Stromal cell of bone marrow (primary cell): ENCODE measurements at places on chromosomes 6 and 20.

- no peak for DNase-seq
These were observed 358.2 kb downstream of the PLCB1 start for GRCh38 chr20:8490076-8490830.

DNA sequence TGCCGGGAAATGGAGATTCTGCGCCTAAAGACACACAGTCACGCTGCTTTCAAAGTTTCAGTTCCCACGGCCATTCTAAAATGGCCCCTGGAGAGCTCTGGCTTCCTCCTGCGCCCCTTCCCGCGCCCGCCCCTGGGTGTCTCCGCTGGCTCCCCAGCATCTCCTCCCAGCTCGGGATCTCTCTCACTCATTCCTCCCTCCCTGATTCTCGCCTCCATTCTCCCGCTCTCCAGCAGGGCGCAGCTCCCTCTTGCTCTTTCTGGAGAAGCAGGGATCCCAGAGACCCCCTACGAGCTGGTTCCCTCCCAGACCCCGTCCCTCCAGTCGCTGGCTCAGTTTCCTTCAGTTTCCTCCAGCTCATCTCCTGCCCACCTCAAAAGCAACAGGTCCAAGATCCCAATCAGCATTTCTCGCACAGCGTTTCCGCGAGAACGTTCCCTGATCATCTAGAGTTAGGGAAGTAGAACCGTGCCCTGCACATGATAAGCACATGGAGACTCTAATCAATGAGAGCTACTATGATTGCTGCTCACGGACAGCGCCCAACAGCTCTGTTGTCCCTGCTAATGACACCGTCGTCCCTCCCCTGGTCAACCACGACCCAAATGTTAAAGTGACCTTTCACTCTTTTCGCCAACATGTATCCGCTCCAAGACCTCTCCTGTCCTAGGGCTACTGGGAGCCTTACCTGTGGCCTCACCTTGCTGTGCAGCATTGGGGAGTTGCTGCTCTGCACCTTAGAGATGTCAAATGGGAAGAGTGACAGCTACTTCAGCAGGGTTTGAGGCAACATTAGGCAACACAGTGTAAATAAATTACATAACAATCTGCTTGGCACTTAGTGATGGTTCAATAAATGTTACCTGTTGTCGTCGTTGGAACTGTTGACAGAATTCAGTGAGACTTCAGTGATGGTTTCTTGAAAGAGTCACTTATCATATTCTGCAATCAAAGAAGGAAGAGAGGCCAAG lies 218.5 kb upstream of the QKI start:
- DNase-seq: no peak

GRCh38 chr6:146767632-146768031 lies 168.9 kb downstream of the ADGB start:
- no peak for DNase-seq

DNA sequence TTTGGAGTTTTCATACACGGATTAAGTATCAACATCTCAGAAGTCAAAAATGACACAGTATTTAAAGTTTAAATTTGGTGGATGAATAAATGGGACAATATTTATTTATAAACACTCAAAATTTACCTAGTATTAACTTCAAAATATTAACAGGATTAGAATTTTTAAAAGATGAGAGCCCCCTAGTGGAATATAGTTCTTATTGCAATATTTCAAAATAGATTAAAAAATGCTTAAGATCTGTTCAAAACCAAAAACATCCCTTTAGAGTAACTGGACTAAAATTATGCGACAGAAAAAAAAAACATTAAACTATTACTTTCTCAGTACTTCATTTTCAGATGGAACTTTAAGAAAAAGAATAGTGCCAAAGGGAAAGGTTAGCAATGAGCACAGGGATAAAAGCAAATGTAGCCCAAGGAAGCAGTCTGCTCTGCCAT lies 56.6 kb downstream of the SNX14 start:
- DNase-seq: no peak

DNA sequence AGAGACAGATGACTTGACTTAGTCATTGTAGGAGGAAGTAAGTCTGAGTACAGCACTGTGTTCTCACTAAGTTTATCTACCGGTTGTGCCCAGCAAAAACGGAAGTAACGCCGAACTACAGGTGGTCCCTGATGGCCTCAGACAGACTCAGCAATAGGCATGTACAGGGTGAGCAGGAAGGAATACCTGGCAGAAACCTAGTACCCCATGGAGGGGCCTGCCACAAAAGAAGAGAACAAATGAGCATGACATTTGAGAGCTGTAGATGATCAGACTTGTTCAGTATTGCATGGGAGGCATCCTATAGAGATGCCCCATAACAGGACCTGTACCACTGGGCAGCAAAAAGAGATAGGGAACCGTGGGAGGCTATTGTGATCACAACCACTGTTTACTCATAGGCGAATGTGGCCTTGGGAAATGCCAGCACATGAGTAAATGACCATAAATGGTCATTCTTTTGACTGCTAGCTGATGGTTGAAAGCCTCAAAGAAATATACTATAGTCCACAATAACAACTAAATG lies 106.4 kb upstream of the TAB2 start:
- DNase-seq: no peak

DNA sequence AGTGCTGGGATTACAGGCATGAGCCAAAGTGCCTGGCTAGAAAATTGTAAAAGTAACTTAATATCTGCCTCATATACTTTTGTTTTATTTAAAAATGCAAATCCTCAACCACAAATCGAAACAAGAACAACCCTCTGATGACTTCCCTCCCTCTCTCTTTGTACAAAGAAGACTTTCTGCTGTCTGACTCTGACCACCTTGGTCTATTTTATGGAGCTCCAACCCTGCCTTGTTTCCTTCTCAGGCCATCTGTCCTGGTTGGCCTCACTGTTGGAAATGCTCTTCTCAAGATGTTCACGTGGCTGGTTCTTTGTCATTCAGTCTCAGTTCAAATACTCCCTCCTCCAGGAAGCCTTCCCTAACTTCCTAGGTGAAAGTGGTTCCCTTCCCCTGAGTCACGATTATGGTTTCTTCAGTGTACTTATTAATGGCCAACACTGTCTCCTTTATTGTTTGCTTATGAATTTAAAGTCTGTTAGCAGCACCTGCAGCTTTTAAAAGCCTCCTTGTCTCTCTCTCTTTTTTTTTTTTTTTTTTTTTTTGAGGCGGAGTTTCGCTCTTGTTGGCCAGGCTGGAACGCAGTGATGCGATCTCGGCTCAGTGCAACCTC lies 151.5 kb upstream of the SALL4 start:
- no peak for DNase-seq

GRCh38 chr20:45496166-45496565 lies 19.3 kb downstream of the SPINT3 start:
- no peak for DNase-seq

GRCh38 chr6:971981-972640 lies 279.2 kb upstream of the EXOC2 start:
- peak; percentile 66 for DNase-seq

- no peak for DNase-seq
These were observed 19.7 kb downstream of the NDRG3 start for GRCh38 chr20:36726168-36726567.

GRCh38 chr20:47886454-47887041 lies 101.3 kb upstream of the SULF2 start:
- no peak for DNase-seq

GRCh38 chr20:50438986-50439407 lies 71.2 kb upstream of the PTPN1 start:
- DNase-seq: peak; percentile 50

- peak; percentile 53 for DNase-seq
These were observed 78.8 kb downstream of the CDS2 start for GRCh38 chr20:5205348-5206210.

- no peak for DNase-seq
These were observed 37.7 kb upstream of the ADIG start for GRCh38 chr20:38543014-38543906.

- no peak for DNase-seq
These were observed 805.8 kb upstream of the GJE1 start for GRCh38 chr6:141326925-141327324.

GRCh38 chr6:129236001-129236517 lies 353.1 kb downstream of the LAMA2 start:
- no peak for DNase-seq

- DNase-seq: no peak
These were observed 191.8 kb downstream of the SYNDIG1 start for GRCh38 chr20:24661255-24661654.

DNA sequence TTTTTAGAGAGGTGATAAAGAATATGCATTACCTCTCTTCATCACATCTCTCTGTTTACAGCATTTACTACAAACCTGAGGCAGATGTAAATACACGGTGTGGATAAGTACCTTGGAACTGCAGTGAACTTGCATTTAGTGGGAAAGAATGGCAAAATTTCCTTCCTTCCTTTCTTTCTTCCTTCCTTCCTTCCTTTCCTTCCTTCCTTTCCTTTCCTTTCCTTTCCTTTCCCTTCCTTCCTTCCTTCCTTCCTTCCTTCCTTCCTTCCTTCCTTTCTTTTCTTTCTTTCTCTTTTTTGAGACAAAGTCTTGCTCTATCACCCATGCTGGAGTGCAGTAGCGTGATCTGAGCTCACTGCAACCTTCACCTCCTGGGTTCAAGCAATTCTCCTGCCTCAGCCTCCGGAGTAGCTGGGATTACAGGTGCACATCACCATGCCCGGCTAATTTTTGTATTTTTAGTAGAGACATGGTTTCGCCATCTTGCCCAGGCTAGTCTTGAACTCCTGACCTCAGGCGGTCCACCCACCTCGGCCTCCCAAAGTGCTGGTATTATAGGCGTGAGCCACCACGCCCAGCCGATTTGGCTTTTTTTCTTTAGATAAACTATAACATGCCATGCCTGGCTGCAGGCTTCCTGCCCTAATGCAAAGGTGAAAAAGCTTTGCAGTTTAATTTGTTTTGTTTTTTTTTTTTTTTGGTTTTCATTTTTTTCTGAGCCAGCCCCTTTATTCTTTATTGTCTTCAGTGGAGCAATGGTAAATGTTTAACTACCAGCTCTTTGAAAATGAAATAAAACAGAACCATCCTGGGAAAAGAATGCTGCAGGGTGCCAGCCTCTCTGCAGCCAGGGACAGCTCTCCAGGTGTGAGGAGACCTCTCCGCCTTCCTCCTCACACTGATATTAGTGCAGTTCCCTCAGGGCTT lies 64.2 kb upstream of the NEDD9 start:
- no peak for DNase-seq

GRCh38 chr20:53869466-53870258 lies 200.7 kb downstream of the BCAS1 start:
- DNase-seq: peak; percentile 67

GRCh38 chr20:60295214-60295613 lies 337.0 kb downstream of the CDH26 start:
- DNase-seq: no peak

- DNase-seq: no peak
These were observed 482.5 kb downstream of the C6orf118 start for GRCh38 chr6:164826831-164827468.

- DNase-seq: no peak
These were observed 192.8 kb downstream of the CLIC5 start for GRCh38 chr6:45822873-45823272.

- peak; percentile 36 for DNase-seq
These were observed 2.0 kb downstream of the EDEM2 start for GRCh38 chr20:35145141-35145564.

DNA sequence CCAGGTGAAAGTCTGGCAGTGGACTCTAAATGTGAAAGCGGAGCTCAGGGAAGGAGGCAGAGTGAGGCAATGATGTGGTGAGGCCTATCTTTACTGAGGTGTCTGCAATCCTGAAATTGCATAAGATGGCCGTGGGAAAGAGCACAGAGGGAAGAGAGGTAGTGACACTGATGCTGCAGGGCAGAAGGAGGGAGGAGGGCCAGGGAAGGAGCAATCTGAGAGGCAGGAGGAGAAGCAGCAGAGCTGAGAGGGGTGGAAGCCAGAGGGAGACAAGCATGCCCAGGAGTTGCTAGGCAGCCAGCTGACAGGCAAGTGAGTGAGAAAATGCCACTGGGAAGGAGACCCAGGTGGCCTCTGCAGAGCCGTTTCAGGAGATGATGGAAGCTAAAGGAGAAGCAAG lies 97.4 kb upstream of the CNR1 start:
- no peak for DNase-seq

- no peak for DNase-seq
These were observed 527.1 kb downstream of the QKI start for GRCh38 chr6:163941624-163941976.

- DNase-seq: no peak
These were observed 17.5 kb upstream of the DSP start for GRCh38 chr6:7523922-7524321.

DNA sequence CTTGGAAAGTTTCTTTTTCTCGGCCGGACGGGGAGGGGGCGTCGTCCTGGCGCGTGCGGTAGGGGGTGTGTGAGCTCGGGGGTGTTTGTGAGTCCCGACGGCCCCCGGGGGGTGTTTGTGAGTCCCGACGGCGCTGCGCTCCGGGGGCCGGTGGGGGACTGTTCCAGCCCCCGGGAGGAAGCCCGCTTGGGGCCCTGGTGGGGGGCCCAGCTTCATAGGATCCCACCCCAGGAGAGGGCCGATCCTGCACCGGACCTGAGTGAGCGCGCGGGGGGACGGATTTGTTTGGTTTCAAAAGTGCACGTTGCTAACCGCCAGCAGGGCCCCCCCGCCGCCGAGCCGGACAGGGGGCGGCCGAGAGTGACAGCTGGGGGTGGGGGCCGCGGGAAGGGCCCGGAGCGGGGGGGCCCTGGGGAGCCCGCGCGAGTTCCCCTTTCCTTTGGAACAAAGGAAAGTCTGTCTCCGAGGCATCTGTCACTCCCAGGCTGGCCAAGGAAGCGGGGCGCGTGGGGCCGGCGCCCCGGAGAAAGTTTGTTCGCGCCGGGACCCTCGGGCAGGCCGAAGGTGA lies 485 bp downstream of the TGIF2 start:
- no peak for DNase-seq

DNA sequence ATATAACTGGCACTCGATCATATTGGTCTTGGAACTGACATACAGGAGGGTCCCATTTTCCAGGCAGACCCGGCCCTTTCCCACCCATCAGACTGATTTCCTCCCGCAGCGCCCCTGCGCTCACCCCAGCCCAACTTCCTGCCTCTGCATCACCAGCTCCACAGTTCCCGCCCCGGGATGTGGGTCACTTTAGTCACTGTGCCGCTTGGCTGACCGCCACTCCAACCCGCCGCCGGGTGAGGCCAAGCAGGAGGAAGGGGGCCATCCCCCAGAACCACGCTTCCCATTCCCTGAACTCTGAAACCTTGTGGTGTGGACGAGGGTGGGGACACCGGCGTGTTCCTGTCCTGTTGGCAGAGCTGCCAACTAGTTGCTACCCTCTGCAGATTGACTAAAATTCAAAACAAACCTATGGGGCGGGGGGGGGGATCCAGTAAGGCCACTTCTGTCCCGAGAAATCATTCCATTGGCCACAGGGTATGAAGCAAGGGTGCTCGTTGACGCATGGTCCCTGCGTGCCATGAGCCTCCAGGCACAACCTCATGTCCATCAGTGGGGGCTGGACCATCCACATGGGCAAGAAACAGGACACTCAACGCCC lies 12.3 kb downstream of the TGM2 start:
- DNase-seq: peak; percentile 48

DNA sequence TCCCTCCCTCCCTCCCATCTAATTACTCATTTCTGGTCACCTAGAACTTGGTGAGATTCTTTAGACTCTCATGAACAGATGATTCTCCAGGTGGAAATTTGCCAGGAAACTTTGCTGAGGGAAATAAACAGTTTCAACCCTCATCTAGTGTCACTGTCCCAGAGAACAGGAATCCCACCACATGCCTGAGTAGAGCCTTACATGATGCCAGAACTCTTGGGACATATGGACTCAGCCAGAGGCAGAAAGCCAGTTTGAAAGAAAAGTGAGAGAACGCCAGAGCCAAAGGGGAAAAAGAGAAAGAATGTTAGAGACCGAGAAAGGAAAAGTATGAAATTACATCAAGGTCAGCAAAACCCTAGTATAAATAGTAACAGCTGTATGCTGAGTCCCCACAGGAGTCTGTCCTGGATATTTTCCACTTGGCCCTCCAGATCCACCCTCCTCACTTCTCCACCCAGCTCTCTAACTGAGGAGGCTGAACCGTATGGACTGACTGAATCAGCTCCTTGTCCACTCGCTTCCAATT lies 127.5 kb upstream of the COL21A1 start:
- peak; percentile 84 for DNase-seq
